Renal cortex interstitium (tissue), 15 donors: ENCODE measurements at places on chromosomes 1 and 21.

DNA sequence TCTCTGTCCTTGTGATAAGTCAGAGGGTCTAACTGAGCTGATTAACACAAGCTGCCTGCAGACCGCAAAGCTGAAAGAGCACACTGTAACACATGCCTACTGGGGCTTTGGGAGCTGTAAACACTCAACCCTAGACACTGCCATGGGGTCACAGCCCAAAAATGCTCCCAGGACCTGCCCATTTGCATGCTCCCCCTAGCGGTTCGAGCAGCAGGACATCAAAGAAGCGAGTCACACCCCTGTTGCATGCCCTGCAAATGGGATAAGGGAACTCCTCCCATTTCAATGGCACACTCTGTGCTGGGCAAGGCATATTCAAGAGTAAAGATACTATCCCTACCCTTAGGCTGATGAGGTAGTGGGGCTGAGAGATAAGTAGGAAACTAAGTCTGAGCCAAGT is 22.8 kb downstream of the LCE3E start:
- DNase-seq: no peak

DNA sequence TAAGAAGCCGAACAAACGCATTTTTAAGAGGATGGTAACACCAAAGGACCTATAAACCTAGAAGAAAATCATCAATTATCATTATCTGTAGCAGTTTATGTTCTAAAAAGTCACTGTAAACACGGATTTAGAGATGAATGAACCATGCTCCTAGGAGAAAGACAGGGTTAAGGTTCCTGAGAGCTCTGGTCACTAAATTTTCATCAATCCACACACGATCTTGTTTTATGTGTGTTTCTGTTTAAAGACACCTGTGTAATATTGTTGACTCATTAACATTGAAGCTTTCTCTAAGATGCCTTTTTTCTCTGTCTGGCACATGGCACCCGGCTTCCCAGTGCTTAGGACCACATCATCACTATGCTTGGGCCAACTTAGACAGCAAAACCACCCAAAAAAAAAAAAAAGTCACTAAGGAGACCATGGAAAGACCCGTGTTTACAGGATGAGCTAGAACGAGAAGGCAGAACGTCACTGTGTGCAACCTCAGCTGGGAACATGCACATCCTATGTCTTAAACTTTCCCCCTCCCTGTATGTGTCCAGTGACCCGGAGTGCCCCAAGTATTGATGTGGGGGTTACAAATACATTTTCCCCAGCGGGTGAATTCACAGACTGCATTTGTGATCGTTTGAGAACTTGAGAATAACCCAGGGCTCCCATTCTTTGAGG is 55.8 kb upstream of the PDE9A start:
- DNase-seq: no peak

GRCh38 chr1:99672038-99672437 is 26.1 kb downstream of the PALMD start:
- no peak for DNase-seq

- peak; percentile 58 for DNase-seq
These were observed 13.6 kb upstream of the FAM89A start for GRCh38 chr1:231053493-231054162.

- no peak for DNase-seq
These were observed 148.6 kb upstream of the ETV3 start for GRCh38 chr1:157286646-157287420.

DNA sequence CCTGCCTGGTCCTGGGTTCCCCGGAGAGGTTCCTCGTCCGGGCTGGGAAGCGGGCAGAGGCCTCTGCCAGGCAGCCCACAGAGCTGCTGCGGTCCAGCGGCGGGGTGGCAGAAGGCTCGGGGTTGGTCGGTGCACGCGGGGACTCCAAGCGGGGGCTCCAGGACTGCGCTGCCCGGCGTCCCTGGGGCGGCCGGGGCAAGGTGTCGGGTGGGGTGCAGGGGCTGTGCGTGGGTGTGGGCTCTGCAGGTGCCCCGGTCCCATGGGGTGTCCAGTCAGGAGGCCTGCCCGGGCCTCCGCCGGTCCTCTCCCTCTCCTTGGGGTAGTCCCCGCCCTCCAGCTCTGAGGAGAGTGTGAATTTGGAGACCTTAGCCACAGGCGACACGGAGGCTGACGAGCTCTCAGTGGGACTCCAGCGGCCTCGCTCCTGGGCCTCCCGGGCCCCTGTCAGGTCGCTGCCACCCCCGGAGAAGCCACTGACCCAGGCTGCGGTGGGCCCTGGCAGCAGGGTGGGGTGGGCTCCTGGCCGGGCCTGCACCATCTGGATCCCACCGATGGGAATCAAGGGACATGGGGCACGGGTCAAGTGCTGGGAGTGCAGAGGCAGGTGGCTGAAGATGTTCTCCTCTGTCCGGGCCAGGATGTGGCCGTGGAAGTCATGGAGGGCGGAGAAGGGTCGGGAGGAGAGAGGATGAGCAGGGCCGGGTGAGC is 26.2 kb upstream of the EDN2 start:
- no peak for DNase-seq

GRCh38 chr1:44810101-44810761 is 1.9 kb downstream of the BTBD19 start:
- no peak for DNase-seq

GRCh38 chr1:42914092-42914627 is 44.5 kb downstream of the SLC2A1 start:
- no peak for DNase-seq

GRCh38 chr1:219120624-219121544 is 52.8 kb upstream of the LYPLAL1 start:
- DNase-seq: peak; percentile 39

DNA sequence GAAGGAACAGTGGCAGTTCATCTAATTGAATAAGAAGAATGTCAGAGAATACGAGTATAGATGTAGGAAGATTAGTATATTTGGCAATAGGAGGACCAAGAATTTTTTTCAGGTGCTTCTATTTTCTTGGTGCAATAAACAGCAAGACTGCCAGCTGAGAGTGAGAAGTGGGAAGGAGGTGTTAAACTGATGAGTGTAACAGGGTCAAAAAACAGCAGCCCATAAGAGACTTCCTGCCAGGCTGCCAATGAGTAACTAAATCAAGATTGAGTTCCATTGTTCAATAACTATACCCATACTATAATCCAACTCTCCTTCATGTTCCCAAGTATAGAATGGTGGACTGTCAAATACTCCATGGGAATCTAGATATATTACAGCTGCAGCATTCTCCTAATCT is 28.7 kb downstream of the LYST start:
- no peak for DNase-seq

GRCh38 chr1:83574791-83575190 is 424.1 kb downstream of the TTLL7 start:
- DNase-seq: no peak

GRCh38 chr1:88998716-88999115 is 6.3 kb upstream of the KYAT3 start:
- DNase-seq: peak; percentile 61

DNA sequence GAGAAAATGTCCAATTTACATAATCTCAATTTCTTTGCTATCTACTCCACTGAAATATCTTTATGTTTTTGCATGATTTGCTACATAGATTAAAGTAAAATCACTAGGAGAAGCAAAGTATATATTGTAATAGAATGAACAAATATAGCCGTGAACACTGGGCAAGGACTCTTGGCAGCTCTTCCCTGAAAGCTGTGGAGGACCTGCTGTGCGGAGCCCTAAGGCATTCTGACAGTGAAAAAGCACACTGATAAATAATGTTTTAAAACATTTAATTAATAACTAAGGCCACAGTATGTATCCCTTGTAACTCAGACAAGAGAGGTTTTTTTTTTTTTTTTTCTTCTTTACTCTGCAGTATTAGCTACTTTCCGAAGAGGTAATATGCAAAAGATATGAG is 256.1 kb upstream of the DPYD start:
- DNase-seq: no peak

GRCh38 chr1:116345843-116346242 is 27.2 kb upstream of the ATP1A1 start:
- DNase-seq: no peak

GRCh38 chr1:234980645-234981396 is 147.8 kb downstream of the TOMM20 start:
- no peak for DNase-seq

GRCh38 chr1:2415801-2416208 is 3.4 kb upstream of the PEX10 start:
- no peak for DNase-seq

- no peak for DNase-seq
These were observed 258.7 kb downstream of the DISC1 start for GRCh38 chr1:231885209-231885854.

GRCh38 chr1:235511470-235512240 is 7.4 kb upstream of the B3GALNT2 start:
- no peak for DNase-seq

- DNase-seq: no peak
These were observed 59.9 kb downstream of the C1orf198 start for GRCh38 chr1:230808281-230808872.

DNA sequence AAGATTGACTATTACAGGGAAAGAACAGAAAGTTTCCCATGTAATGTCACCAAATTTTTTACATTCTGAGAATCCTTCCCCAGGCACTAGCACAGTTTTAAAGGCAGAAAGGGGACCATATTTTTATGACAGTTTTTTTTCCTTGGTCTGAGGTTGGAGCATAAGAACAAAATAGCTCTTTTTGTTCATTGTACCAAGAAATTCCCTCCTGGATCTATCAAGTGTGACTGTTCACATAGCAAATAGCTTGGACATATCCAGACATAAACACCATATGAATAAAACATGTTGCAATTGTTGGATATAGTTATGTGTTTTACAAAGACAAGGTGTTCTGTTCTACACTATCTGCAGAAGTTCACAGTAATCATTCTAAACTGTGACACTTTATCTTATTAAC is 182.4 kb upstream of the ADGRL2 start:
- no peak for DNase-seq

DNA sequence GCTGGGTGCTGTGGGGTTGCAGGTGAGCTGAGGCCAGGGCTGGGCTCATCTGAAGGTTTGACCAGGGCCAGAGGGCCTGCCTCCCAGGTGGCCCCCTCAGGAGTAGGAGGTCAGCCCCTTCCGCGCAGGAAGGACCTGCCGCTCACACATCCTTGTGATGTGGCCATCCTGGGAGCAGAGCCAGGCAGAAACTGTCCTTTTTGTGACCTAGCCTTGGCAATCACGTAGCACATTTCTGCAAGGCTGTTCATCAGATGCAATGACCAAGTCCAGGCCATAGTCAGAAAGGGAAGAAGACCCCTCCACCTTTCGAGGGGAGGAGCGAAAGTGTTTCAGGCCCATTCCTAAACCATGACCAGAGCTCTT is 55.5 kb upstream of the TRAPPC10 start:
- DNase-seq: peak; percentile 58

GRCh38 chr1:175969231-175969630 is 225.8 kb upstream of the TNR start:
- no peak for DNase-seq

DNA sequence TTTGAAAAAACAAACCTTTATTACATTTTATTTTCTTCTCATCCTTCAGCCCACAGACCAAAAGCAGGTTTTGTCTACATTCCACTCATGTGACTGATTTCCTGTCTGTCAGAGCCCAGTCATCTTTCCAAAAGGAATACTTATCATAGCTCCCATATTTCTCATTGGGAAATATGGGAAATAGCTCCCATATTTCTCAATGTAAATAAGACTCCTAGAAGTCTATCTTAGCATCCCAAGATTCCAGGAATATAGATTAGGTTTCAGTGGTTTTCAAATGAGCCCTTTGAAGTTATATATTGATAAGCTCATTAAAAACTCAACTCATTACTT is 19.1 kb upstream of the NRDC start:
- DNase-seq: no peak

DNA sequence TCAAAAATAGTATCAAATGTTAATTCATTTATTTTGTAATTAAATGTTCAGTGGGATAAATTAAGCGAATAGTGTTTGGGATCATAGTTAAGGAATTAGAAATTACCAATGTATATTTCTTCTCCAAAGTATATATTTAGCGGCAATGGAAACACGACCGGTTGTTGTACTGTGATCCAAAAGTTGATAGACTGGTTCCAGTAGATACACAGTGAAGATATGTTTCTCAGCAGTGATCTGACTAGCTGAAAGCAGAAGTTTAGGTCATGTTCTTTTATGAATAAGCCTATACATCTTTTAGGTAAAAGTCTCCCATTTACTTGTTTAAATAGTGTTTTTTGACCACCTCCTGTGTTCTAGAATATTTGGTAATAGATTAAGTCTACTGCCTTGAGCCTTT is 8.8 kb downstream of the USP16 start:
- DNase-seq: no peak

GRCh38 chr1:70355920-70356319 is 1.4 kb upstream of the ANKRD13C start:
- DNase-seq: no peak

DNA sequence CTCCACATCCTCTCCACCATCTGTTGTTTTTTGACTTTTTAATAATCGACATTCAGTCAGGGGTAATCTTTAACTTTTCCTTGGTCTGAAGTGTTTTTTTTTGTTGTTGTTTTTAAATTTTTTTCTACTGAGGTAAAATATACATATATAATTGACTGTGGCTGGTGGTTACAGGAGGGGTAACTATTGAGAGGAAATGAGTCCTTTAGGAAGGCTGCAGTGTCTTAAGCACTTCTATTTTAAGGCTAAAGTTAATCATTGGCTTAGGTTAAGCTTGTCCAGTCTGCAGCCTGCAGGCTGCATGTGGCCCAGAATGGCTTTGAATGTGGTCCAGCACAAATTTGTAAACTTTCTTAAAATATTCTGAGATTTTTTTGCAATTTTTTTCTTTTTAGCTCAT is 172.5 kb downstream of the CTH start:
- no peak for DNase-seq

DNA sequence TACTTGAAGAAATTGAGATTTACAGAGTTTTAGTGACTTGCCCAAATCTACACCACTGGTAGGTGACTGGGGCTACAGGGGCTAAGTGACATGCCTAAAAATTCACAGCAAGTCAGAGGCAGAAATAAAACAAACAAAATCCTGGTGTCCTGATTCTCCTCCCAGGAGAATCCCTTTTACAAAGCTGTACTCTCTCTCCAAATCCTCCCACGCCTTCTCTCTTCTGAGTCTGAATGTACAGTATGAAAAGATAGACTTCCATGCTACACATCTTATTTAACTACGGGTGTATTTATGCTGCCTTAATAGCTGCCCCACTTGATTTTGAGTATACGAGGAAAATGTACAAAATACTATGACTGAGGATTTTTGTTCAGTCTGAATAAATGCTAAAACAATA is 65.4 kb downstream of the SGIP1 start:
- no peak for DNase-seq

- DNase-seq: no peak
These were observed 215.5 kb upstream of the USP25 start for GRCh38 chr21:15514073-15514946.
